ENCODE measurements at places on chromosomes 12 and 14. TPM values are rescaled to one million over a fixed set of nuclear protein-coding genes. Genes with fewer than 3 reads are reported as not detected.

Gene CLEC4D
- not detected for total RNA-seq

Gene PRIMA1
- total RNA-seq: 2.4 TPM

Gene BCL11B
- total RNA-seq: 2.6 TPM

Gene AHNAK2
- 44.8 TPM for total RNA-seq

Gene MGST1
- total RNA-seq: 5.7 TPM

Gene IL22
- not detected for total RNA-seq

Gene ESPL1
- 5.1 TPM for total RNA-seq

Gene EML1
- total RNA-seq: 73.6 TPM

Gene ANAPC7
- total RNA-seq: 93.7 TPM

DNA sequence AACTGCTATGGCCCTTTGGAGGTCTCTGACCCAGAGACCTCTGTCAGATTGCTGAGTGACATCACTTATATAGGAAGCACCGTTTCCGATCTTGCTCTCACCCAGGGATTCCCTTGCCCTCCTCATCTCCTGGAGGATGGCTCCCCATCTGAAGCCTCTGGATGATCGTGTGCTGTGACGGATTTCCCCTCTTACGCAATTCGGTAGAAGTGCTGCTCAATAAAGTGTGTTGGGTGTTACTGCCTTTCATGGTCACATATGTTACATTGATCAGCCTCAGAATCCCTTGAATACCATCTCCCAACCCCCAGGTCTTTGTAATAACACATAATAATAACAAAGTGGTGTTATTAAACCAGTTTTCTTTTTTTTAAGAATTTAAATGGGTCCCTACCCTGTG lies 107.3 kb upstream of the CLEC14A start:
- H3K27me3 ChIP-seq: peaks cover 2% of the 10 kb centered on the region
- H3K36me3 ChIP-seq: no peaks in the 10 kb centered on the region
- no peak overlapping the region for H3K27ac ChIP-seq
- H3K4me3 ChIP-seq: no peak overlapping the region
- no peaks in the 10 kb centered on the region for H3K4me1 ChIP-seq

DNA sequence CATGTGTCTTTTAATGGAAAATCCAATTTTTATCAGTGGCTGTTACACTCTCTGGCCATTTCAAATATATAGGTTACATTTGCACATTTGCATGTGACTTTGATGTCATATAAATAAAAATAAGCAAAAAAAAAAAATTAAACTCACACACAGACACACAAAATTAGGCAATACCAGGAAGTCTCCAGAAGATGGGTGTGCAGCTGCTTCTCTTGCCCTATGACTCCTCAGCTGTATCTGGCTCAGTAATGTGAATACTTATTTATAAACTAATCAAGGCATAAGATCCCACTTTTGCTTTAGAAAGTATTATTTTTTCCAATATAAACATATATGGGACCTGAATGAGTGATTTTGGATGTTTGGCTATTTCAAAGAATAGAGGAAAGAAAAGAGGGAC lies 461.1 kb downstream of the LRIG3 start:
- H3K4me1 ChIP-seq: no peaks in the 10 kb centered on the region
- H3K4me3 ChIP-seq: no peak overlapping the region
- no peaks in the 10 kb centered on the region for H3K36me3 ChIP-seq
- H3K27me3 ChIP-seq: no peaks in the 10 kb centered on the region
- no peak for DNase-seq

DNA sequence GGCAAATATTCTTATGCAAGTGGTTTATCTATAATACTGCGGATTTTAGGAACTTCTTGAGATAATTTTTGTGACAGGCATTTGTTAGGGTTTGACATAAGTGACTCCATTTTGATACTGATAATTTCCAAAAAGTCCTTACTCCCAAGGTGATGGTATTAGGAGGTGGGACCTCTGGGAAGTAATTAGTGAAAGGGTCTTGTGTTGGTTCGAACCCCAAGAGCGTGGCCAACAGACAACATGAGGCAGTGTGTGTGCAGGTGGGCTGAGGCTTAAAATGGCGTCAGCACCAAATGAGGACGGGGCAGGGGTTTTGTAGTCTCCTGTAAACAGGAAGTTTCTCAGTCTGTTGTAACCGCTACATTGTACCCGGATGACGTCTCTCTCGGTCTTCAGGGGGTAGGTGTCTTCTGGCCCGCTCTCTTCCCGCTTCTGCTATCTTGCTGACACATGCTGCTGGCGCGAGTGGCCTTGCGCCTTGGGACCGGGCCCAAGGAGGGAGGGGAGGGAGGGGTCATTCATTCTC lies 1.7 kb upstream of the C12orf43 start:
- DNase-seq: no peak
- H3K36me3 ChIP-seq: no peaks in the 10 kb centered on the region
- peaks cover 2% of the 10 kb centered on the region for H3K4me1 ChIP-seq
- no peak overlapping the region for H3K4me3 ChIP-seq

DNA sequence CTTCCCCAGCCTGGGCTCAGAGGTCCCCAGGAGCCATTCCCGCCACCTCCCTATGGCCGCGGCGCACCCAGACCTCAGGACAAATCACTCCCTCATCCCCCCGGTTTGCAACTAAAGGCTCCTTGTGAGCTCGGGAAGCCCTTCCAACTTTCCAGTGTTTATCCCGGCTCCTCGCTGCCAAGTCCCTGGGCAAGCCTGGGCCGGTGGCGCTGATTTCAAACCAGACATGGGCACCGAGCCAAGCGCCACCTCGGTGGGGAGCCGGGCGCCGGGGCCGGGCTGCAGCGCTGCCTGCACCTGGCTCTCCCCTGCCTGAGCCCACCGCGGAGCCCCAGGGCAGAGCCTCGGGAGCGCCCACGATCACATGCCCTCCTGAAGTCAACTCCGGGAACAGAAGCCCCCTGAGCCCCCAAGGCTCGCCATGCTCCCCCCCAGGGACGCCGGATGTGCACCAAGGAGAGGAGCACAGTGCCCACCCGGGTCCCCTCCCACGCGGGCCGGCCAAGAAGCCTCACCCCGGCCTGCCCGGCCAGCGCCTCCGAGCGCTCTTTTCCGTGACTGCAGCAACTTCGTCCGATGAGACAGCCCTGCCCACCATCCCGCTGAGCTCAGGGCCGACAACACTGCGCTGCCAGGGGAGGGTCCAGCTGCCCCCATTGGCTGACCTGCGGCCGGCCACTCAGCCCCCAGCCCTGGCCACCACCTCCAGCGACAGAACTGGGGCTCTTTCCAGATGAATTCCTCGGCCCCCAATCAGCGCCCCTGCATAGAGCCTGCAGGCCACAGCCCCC lies 50.0 kb downstream of the NCOR2 start:
- DNase-seq: no peak
- H3K4me1 ChIP-seq: peaks cover 32% of the 10 kb centered on the region
- peaks cover under 1% of the 10 kb centered on the region for H3K36me3 ChIP-seq
- peaks cover 10% of the 10 kb centered on the region for H3K27me3 ChIP-seq

DNA sequence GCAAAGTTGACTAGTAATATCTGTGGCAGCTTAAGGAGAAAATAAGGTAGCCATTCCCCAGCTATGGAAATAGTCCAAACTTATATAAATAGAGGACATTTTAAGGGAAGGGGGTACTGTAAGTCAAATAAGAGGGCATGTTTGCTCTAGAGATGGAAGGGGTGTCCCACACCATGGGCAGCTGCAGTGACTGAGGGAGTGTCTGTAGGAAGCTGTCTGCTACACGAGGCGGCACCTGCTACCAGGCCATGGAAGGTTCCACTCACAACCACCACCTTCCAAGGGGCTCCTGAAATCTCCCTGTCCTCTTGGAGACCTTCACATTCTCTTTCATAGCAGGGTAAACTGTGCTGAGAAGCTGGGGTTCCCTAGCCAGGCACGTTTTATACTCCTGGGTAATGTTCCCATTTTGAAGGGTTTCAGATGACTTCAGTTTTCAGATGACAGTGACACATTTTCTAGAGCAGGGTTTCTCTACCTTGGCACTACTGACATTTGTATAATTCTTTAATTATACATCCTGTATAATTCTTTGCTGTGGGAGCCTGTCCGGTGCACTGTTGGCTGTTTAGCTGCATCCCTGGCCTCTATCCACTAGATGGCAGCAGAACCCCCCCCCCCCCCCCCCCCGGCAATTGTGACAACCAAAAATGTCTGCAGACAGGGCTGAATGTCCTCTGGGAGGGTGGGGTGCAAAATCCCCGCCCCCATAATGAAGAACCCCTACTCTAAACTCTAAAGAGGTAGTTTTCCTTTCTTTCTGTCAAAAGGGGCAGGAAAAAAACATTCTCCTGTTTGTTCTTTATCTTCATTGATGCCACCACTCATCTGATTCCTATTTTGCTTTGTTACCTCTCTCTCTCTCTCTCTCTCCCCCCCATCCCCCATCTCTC lies 11.6 kb upstream of the SMCO2 start:
- no peak overlapping the region for H3K4me3 ChIP-seq
- peaks cover 4% of the 10 kb centered on the region for H3K36me3 ChIP-seq
- H3K27ac ChIP-seq: no peak overlapping the region
- no peaks in the 10 kb centered on the region for H3K4me1 ChIP-seq

- DNase-seq: no peak
- H3K4me1 ChIP-seq: no peaks in the 10 kb centered on the region
- no peaks in the 10 kb centered on the region for H3K36me3 ChIP-seq
Observed at GRCh38 chr14:73945159-73945670, 4.7 kb downstream of the FAM161B start.

GRCh38 chr12:116306968-116307367 lies 29.5 kb upstream of the MED13L start:
- peaks cover 2% of the 10 kb centered on the region for H3K27me3 ChIP-seq
- H3K4me3 ChIP-seq: no peak overlapping the region
- no peak for DNase-seq
- H3K27ac ChIP-seq: no peak overlapping the region
- peaks cover 4% of the 10 kb centered on the region for H3K36me3 ChIP-seq

- no peaks in the 10 kb centered on the region for H3K36me3 ChIP-seq
- no peaks in the 10 kb centered on the region for H3K27me3 ChIP-seq
- H3K4me1 ChIP-seq: peaks cover 4% of the 10 kb centered on the region
- no peak overlapping the region for H3K4me3 ChIP-seq
- DNase-seq: no peak
- no peak overlapping the region for H3K27ac ChIP-seq
Observed at GRCh38 chr12:116226026-116226425, 51.5 kb downstream of the MED13L start.

DNA sequence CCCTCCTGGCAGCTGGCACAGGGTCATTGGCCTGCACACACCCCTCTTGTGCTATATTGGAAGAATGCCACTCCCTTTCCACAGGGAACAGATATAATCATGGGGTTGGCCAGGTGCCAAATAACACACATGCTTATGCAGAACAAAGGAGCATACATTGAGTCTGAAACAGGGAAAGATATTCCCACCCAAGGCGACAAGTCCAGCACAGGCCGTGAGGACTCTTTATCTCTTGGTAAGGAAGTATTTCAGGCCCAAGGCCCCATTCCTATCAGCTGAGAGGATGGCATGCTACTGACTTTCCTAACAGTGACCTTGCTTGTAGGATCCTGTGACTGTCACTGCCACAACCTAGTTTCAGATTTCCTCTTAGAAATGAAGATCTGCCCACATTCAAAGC lies 59.0 kb upstream of the STXBP6 start:
- H3K4me3 ChIP-seq: no peak overlapping the region
- DNase-seq: no peak
- no peaks in the 10 kb centered on the region for H3K4me1 ChIP-seq
- no peaks in the 10 kb centered on the region for H3K27me3 ChIP-seq
- no peaks in the 10 kb centered on the region for H3K36me3 ChIP-seq

DNA sequence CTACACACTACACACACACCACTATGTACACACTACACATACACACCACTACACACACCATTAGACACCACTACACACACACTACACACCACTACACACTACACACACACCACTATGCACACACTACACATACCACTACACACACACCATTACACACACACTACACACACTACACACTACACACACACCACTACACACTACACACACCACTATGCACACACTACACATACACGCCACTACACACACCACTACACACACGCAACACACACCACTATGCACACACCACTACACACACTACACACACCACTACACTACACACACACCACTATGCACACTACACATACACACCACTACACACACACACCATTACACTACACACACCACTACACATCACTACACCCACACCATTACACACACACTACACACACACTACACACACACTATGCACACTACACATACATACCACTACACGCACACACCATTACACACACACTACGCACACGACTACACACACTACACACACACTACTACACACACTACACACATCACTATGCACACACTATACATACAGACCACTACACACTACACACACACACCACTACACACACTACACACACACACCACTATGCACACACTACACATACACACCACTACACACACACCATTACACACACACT lies 13.6 kb downstream of the NOC4L start:
- H3K4me3 ChIP-seq: no peak overlapping the region
- no peak for DNase-seq
- peaks cover 2% of the 10 kb centered on the region for H3K27me3 ChIP-seq
- peaks cover 7% of the 10 kb centered on the region for H3K4me1 ChIP-seq
- H3K27ac ChIP-seq: no peak overlapping the region
- no peaks in the 10 kb centered on the region for H3K36me3 ChIP-seq

GRCh38 chr14:105137481-105138020 lies 31.0 kb downstream of the JAG2 start:
- no peaks in the 10 kb centered on the region for H3K4me1 ChIP-seq

DNA sequence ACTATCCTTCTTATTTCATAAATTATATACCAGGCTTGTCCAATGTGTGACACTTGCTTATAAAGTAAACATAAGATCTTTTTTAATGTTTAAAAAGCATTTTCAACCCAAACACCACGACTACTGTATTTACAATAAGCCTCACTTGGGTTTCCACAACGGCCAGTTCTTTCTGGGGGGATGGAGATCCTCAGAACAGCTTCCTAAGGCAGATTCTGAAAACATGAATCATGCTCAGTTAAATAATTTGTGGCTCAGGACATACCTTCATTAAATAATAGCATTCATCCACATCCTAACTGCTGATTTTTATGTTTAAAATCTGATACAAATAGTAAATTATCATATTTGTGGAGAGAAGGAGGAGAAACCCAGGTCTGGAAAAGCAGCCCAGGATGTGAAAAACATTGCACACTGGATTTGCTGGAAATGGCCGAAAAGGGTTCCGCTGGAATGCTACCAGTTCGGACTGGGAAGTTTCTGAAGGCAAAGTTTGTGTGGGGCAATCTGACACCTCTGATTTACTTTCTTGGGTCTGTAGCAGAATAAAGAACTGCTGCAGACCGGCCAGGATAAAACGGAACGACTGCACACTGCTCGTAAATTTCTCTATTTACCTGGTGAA lies 597 bp downstream of the GLT8D2 start:
- no peak overlapping the region for H3K27ac ChIP-seq
- H3K36me3 ChIP-seq: no peaks in the 10 kb centered on the region
- H3K27me3 ChIP-seq: no peaks in the 10 kb centered on the region
- peaks cover 2% of the 10 kb centered on the region for H3K4me1 ChIP-seq
- DNase-seq: no peak

DNA sequence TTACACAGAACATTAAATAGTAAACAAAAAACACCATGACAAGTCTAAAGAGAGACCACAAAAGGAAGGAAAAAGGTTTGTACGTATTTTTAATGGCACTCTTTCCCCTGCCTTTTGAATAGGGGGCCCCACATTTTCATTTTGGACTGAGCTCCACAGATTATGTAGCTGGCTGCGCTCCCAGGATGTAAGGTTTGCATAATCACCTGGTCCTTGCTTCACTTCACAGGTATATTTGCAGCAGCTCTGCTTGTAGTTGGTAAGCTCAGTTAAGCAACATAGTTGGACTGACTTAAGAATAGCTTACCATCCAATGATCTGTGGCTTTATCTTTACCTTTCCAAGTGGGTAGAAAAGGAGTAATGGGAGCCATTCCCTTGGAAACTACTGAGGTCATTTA lies 454.7 kb downstream of the APAF1 start:
- no peak overlapping the region for H3K27ac ChIP-seq
- H3K4me3 ChIP-seq: no peak overlapping the region
- peaks cover 2% of the 10 kb centered on the region for H3K4me1 ChIP-seq
- DNase-seq: no peak
- H3K27me3 ChIP-seq: no peaks in the 10 kb centered on the region
- H3K36me3 ChIP-seq: no peaks in the 10 kb centered on the region

All from glutamatergic neuron (in vitro differentiated cells).